GM12865 (cell line): ENCODE measurements at places on chromosomes 1 and 21.

DNA sequence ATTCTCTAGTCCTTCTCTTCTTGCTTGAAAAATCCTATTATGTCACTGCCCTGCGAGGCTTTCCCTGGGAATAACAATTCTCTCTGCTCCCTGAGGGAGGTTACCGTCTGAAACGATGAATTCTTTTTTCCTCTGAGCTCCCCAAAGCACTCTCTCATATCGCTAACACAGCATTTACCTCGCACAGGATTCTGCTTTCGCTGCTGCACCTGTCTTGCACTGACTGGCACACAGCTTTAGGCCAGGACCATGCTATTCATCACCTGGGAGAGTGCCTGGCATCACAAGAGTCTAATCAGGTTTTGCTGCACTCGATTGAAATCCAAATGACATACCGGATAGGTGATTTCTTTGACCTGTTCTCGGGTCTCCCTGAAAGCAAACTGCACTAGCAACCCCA is 52.8 kb upstream of the GNG4 start:
- no peak for DNase-seq

DNA sequence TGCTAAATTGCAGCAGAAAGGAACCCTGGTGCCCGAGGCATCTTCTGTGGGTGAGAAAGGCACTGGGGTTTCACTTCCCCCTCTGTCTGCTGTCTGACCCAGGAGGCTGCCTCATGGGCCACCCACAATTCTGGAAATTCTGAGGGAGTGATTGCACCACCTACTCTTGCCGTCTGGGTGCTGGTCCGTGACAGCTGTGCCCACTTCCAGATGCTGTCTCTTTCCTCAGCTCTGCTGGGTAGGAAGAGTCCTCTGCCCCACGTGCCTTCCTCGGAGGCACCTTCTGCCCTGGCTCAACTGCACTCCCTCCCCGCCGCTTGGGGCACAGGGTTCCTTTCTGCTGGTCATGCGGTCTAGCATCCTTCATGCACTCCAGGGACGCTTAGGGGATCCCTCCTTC is 96.3 kb downstream of the ARHGEF10L start:
- DNase-seq, result peak; percentile 9

- peak; percentile 89 for DNase-seq
Measured at GRCh38 chr1:30744060-30744756, 13.4 kb downstream of the LAPTM5 start.

GRCh38 chr1:226125831-226126230 is 60.7 kb downstream of the ACBD3 start:
- DNase-seq, result peak; percentile 44

GRCh38 chr1:168396508-168396907 is 115.8 kb downstream of the TBX19 start:
- no peak for DNase-seq

- DNase-seq, result peak; percentile 24
Measured at GRCh38 chr1:53992085-53992874, 25.7 kb downstream of the LDLRAD1 start.

GRCh38 chr1:15504436-15504835 is 19.6 kb downstream of the CASP9 start:
- no peak for DNase-seq
